ENCODE measurements at places on chromosomes 12 and 14.

- ATAC-seq = no peak
These were observed 22.4 kb upstream of the ANKLE2 start for GRCh38 chr12:132783917-132784531.

GRCh38 chr12:60148109-60148508 lies 552.3 kb downstream of the SLC16A7 start:
- ATAC-seq = no peak

GRCh38 chr14:105047283-105048016 lies 17.8 kb downstream of the GPR132 start:
- ATAC-seq = no peak

DNA sequence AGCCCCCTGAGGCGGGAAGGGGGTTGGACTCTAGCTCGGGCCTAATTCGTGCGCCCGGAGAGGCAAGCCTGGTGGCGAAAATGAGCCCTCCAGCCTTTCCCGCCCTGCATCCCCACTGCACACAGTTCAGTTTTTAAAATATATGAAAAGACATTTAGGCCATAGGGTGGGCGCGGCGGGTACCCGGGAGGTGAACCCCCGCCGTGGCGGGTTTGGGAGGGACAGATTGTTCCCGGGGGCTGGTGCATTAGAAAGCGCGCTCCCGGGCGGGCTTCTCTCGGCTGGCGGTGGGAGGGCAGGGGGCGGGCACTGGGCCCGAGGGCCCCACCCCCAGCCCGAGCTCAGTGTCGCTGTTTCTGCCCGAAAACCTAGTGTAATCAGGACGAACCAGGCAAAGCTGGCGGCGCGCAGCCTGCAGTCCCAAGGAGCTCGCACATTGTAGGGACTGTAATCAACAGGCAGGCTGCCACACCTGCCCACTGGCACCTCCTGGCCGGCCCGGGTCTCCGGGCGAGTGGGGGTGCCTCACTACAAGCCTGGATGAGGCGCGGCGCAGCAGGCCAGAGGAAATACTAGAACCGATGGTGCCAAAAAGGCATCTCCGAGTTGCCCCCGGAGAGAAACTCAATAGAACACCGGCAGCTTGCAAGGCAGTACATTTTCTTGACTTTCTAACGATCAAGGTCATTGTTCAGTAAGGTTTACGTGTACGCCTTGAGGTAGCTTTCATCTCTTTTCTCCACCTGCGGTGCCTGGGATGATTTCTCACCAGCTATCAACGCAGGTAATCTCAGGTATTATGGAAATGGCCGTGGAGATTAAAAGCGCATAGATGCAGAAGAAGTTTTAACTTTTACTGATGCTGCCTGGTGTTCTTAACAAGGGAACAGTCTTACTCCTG lies 764 bp upstream of the SPTB start:
- ATAC-seq = peak; percentile 79

GRCh38 chr14:71647086-71647784 lies 285.0 kb upstream of the RGS6 start:
- no peak for ATAC-seq

GRCh38 chr14:65471038-65471878 lies 58.7 kb downstream of the FUT8 start:
- ATAC-seq = peak; percentile 38

Measured in activated CD4-positive, CD25-positive, alpha-beta regulatory T cell treated with anti-CD3 and anti-CD28 coated beads, Interleukin-2, amount 50 U/mL, for 24 hours (primary cell).